ENCODE measurements at places on chromosomes 2 and 18.

DNA sequence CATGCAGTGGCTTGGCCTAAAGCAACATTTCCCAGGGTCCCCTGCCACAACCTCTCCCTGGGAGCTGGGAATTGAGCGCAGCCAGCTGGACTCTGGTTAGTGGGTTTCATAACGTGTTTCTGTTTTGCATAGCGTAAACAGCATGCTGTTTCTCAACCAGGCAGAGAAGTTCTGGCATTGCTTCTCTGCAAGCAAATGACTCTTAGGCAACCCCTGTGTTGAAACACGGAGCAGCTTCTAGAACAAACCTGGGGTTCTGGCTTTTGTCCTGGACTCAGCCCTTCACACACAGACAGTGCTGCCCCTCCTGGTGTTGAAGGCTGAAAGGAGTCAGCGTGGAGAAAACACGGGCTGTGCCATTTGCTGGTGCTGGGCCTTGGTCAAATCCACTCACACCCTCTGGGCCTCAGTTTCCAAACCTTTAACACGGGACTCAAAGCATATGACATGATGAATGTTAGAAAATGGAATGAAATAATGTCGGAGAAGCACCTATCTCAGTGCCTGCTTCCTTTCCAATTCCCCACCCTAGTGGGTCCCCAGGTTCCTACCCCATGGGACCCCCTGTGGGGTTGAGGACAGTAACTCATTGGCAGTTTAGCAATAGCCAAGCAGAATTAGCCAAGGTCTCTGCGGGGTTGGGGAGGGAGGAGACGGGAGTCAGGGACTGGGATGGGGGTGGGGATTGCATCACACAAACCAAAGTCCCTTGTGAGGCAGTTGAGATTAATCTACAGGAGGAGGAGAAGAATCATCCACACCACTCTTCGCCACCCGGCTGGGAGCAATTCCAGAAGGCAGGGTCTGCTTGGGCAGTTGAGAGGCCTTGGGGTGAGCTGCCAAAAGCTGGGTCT, 30.2 kb upstream of the IL1R2 start:
- no peak for DNase-seq

- DNase-seq, result no peak
Measured at GRCh38 chr2:64015898-64016297, 3.3 kb downstream of the VPS54 start.

DNA sequence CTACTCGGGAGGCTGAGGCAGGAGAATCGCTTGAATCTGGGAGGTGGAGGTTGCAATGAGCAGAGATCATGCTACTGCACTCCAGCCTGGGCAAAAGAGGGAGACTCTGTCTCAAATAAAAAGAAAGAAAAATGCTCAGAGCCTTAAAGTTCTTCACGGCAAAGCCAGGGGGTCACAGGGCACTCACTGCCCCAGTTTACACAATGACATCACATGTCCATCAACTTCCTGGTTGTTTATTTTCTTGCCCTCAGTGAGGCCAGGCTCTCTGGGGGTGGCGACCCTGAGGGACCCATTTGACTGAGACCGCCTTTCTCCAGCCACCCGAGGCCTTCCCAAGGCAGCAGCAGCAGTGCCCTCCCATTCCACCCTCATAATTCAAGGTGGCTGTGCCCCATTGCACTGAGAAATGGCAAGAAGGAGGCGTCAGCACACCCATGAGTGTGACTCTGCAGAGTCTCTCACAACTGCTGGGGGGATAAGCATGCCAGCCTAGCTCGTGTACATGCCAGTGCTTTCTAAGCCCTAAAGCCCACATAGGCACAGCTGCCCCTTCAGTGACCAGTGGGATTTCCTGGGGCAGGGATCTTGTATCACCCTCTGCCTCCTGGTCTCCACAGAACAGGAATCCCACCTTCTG, 50.0 kb downstream of the SFXN5 start:
- no peak for DNase-seq

- no peak for DNase-seq
Measured at GRCh38 chr2:159879051-159879604, 81.1 kb upstream of the CD302 start.

GRCh38 chr2:28547223-28547860, 51.5 kb downstream of the PLB1 start:
- DNase-seq, result no peak

DNA sequence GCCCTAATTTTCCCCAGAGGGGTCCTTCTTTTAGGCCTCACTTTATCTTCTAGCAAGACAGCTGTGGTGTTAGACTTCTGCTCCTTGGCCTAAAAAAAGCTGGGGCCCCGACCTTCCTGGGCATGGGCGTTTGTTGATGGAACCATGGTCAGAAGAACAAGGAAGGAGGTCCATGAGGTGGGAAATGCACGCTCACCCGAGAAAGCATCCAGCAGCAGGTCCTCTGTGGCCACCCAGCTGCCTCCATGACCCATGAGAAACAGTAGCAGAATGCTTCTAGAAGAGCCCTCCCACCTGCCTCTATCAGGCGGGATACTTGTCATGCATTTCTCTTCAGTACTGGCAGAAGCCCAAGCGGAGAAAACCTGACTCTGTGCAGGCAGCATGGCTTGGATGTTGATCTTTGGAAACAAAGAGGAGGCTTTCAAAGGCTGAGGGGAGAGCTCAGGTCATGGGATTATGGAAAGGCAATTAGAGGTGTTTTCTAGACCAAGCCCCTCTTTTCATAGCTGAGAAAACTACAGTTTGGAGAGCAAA, 249.1 kb downstream of the FAM210A start:
- DNase-seq, result no peak

- DNase-seq, result no peak
Measured at GRCh38 chr2:142973822-142974207, 96.4 kb downstream of the KYNU start.

DNA sequence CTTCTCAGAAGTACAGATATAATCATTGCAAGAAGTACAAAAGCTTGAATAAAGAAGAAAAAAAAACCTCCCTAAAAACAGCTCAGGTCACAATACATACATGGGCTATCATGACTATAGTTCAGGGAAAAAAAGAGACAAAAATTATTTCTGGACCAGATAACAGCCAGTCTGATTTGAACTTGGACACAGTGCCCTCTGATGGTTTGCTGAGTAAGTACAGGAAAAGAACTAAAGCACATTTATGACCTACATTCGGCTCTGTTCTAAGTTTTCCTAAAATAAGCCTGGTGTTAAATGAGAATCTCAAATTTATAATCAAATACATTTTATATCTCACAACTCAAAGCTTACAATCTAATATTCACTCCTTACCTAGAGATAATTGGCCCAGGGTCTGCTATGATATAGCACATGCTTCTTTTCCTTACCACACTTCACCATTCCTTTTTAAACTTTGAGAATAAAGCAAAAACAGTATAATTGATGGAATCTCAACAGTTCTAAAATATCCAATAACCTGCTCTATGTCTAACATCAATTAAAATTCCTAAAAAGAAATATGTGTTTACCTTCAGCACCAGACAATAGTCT, 81.1 kb downstream of the RAPH1 start:
- DNase-seq, result no peak

GRCh38 chr18:48059455-48060010, 129.1 kb upstream of the SMAD2 start:
- DNase-seq, result no peak

DNA sequence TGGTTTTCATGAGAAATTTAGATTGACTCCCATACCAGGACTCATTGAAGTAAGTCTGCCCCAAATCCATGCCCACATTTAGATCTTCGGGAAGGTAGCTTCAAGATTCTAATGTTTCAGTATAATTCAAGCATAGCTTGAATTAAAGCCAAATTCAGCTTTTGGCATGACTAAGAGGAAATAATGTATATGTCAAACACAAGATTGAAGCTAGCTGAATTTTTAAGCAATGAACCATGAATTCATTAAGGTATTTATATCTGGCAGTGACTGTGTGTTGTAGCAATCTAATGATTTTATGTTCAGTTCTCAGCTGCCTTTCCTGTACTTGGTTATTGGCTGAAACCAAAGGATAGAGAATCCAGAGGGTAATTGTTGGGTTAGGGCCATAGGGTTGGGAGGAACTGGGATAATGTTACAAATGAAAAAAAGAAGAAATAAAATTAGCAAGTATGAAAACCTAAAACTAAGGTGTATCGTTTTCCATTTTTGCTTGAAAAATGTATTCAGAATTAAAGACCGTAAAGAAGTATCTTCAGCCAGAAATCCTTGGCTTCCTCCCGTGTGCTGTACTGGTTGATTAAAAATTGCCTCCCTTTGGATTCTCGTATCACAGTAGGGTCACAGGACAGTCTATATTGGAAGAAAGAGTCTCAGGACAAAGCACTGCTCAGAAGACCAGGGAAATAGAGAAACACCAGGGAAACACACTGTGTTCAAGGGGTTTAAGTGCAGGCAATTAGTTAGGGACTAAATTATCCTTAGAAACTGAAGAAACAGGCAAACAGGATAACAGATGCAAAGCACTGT, 119.0 kb upstream of the FN1 start:
- DNase-seq, result no peak

- DNase-seq, result no peak
Measured at GRCh38 chr2:178542161-178542560, 61.9 kb downstream of the PLEKHA3 start.

- no peak for DNase-seq
Measured at GRCh38 chr2:141554810-141555209, 576.0 kb downstream of the LRP1B start.

DNA sequence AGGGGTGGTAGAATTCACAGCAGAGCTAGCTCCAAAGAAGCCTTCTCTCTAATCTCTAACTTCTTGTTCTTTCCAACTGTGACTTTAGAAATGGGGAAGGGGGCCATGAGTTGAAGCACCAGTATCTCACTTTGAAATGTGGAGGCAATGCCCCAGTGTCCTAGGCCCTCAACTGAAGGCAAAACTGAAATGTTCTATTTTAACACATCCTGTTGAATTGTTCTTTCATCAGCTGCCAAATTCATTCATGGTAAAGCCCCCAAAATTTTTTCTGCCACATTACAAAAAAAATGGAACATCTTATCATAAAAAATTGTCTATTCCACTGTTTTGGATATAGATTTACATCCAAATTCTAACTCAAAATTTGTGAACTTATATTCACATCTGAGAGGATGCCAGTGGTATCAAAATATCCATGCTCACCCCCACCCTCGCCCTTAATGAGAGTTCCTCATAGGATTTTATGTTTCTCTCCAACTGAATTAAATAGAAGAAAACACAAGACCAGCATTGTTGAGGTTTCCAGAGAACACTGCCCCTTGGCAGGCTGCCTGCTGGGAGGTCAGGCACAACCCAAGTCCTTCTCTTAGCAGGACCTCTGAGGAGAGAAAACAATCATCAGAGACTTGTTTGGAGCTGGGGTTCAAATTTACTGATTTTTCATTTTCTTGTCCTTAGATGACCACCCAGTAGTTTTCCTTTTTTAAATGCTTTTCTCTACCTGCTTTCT, 147.4 kb upstream of the PGAP1 start:
- DNase-seq, result no peak

- DNase-seq, result no peak
Measured at GRCh38 chr18:9673296-9674251, 34.5 kb upstream of the RAB31 start.

- no peak for DNase-seq
Measured at GRCh38 chr2:233829193-233830110, 24.9 kb downstream of the HJURP start.

GRCh38 chr18:58536534-58537271, 92.2 kb downstream of the ALPK2 start:
- DNase-seq, result no peak

Measured in activated CD8-positive, alpha-beta memory T cell treated with anti-CD3 and anti-CD28 coated beads for 1 hour (primary cell).